ENCODE measurements at places on chromosomes 16 and 17.

- no peaks in the 10 kb centered on the region for H3K36me3 ChIP-seq
- no peak for DNase-seq
- no peaks in the 10 kb centered on the region for H3K4me1 ChIP-seq
- no peak overlapping the region for H3K4me3 ChIP-seq
- H3K27me3 ChIP-seq = no peaks in the 10 kb centered on the region
Observed at GRCh38 chr16:89581045-89581695, 5.6 kb downstream of the CPNE7 start.

GRCh38 chr17:70251706-70252105 lies 82.4 kb downstream of the KCNJ2 start:
- no peaks in the 10 kb centered on the region for H3K4me1 ChIP-seq
- H3K36me3 ChIP-seq = no peaks in the 10 kb centered on the region
- DNase-seq = no peak
- no peaks in the 10 kb centered on the region for H3K27me3 ChIP-seq
- H3K4me3 ChIP-seq = no peak overlapping the region

DNA sequence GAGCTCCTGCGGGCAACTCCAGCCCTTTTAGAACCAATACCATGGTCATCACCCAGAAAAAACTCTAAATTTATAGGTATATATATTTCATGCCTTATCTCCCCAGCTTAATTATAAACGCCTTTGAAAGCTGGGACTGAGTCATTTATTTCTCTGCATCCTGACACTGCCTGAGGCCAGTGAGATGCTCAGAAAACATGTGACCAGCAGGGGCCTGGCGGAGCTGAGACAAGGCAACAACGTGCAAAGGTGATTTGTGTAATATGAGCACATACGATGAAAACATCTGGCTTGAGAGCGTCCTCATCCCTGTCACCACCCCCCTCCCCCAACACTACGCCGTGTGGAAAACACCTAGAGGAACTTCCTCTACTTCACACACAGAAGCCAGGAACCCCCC lies 22.7 kb downstream of the NXN start:
- H3K27ac ChIP-seq = no peak overlapping the region
- H3K36me3 ChIP-seq = no peaks in the 10 kb centered on the region
- DNase-seq = no peak
- peaks cover 6% of the 10 kb centered on the region for H3K27me3 ChIP-seq
- H3K4me1 ChIP-seq = peaks cover 1% of the 10 kb centered on the region

- H3K36me3 ChIP-seq = peaks cover 6% of the 10 kb centered on the region
- H3K27ac ChIP-seq = peak overlapping the region; percentile 70
Observed at GRCh38 chr17:7478276-7479212, 887 bp downstream of the ZBTB4 start.

- peaks cover 64% of the 10 kb centered on the region for H3K36me3 ChIP-seq
- H3K27ac ChIP-seq = no peak overlapping the region
- no peak overlapping the region for H3K4me3 ChIP-seq
- no peaks in the 10 kb centered on the region for H3K27me3 ChIP-seq
- no peak for DNase-seq
- H3K4me1 ChIP-seq = no peaks in the 10 kb centered on the region
Observed at GRCh38 chr17:691423-691822, 23.2 kb downstream of the VPS53 start.

DNA sequence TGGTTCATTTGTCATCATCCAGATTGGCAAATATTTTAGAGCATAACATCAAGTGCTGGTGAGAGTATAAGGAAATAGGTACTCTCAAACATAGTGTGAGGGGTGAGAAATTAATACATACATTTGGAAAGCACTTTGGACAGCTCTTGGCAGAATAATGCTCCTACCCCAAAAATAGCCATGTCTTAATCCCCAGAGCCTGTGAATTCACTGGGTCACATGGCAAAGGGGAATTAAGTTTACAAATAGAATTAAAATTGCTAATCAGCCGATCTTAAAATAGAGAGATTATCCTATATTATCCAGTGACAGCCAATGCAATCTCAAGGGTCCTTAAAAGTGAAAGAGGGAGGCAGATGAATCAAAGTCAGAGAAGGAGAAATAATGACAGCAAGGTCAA lies 38.8 kb upstream of the ANKFN1 start:
- DNase-seq = no peak
- no peak overlapping the region for H3K4me3 ChIP-seq
- no peaks in the 10 kb centered on the region for H3K4me1 ChIP-seq

DNA sequence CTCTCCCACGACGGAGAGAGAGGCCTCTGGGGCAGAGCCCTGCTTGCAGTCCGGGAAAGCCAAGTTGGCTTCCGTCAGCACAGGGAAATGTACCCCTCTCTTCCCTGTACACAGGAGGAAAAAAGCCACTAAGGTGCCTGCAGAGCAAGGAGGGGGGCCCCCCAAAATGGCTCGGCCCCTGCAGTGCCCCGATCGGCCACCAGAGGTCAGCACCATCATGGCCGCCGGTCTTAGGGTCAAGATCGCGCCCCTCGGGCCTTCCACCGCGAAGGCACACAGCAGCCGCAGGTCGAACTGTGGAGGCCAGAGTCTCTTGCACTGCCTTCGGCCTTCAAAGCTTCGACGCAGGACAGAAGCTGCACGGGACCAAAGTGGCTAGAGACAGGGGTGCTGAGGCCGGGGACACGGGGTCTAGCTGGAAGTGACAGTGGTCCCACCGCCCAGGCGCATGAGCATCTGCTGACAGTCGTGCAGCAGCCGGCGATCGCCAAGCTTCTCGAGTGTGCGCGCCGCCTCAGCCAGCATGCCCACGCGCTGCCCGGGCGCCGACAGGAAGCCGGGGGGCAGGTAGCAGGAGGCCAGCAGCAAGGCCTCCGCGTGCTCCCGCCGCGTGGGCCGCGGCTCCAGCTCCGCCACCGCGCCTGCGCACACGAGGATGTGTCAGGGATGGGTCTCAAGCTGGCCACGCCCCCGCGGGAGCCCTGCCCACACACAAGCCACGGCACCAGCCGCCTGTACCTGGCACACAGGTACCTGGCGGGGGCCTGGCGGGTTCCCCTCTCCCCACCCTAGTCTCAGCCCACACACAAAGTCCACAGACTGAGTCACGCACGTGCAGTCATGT lies 24.4 kb downstream of the SREBF1 start:
- H3K36me3 ChIP-seq = peaks cover 47% of the 10 kb centered on the region
- H3K27me3 ChIP-seq = no peaks in the 10 kb centered on the region
- H3K4me1 ChIP-seq = peaks cover 9% of the 10 kb centered on the region
- no peak overlapping the region for H3K4me3 ChIP-seq
- DNase-seq = peak; percentile 66

- no peak overlapping the region for H3K27ac ChIP-seq
- H3K36me3 ChIP-seq = no peaks in the 10 kb centered on the region
- H3K4me3 ChIP-seq = no peak overlapping the region
- H3K4me1 ChIP-seq = peaks cover 10% of the 10 kb centered on the region
Observed at GRCh38 chr17:74591503-74591902, 580 bp downstream of the CD300LD start.

DNA sequence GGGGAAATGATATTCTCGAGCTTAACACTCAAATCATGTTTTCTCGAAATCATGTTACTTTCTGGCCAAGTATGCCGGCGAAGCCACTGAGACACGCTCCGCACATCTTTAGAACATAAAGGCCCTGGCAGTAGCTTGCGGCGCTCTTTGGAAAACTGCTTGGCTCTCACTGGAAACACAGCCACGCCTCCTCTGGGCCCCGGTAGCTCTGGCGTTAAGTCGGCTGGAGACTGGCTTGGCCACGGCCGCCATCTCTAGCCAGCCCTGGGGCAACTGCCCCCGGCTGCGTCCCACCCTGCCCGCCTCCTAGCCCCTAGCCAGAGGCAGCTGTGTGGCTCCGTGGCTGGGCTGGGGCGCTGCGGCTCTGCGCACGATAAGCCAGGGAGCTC lies 9.2 kb upstream of the BAIAP2 start:
- no peak overlapping the region for H3K27ac ChIP-seq
- DNase-seq = no peak
- H3K4me3 ChIP-seq = no peak overlapping the region
- no peaks in the 10 kb centered on the region for H3K36me3 ChIP-seq
- H3K27me3 ChIP-seq = peaks cover 9% of the 10 kb centered on the region

GRCh38 chr16:76309639-76310335 lies 32.6 kb downstream of the CNTNAP4 start:
- no peaks in the 10 kb centered on the region for H3K27me3 ChIP-seq
- no peak overlapping the region for H3K27ac ChIP-seq
- no peaks in the 10 kb centered on the region for H3K4me1 ChIP-seq
- no peak overlapping the region for H3K4me3 ChIP-seq
- H3K36me3 ChIP-seq = no peaks in the 10 kb centered on the region
- no peak for DNase-seq

DNA sequence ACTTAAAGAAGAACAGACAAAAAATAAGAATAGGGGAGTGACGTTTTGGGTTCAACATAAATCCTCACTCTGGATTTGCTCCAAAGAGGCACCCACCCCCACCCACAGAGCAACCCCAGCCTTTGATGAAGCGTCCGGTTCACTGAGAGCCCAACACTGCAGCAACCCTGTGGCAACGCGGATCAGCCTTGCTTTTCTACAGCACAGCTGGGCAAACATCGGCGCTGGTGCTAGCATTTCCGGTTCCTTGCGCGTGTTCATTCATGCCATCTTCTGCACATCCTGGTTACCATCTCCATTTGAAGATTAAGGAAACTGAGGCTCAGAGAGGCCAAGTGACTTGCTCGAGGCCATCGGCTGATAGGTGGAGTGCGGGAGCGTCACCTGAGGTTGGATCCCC lies 8.7 kb upstream of the GINS2 start:
- no peak for DNase-seq
- no peaks in the 10 kb centered on the region for H3K4me1 ChIP-seq
- peaks cover 17% of the 10 kb centered on the region for H3K27me3 ChIP-seq
- H3K4me3 ChIP-seq = no peak overlapping the region
- H3K36me3 ChIP-seq = no peaks in the 10 kb centered on the region
- H3K27ac ChIP-seq = no peak overlapping the region

DNA sequence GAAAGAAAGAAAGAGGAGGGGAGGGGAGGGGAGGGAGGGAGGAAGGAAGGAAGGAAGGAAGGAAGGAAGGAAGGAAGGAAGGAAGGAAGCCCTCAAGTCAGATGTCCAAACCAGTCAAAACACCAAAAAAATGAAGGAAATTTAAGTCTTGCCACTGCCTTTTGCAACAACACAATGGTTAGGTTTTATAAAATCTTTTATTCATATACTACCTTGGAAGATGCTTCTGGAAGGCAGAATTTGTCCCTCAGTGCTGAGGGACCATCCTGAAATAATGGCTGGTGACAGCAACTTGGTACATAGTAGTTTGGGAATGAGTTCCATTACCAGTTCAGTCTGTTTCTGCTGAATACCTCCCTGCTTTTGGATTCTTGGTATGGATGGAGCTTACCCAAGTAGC lies 7.9 kb downstream of the APOH start:
- no peaks in the 10 kb centered on the region for H3K4me1 ChIP-seq
- no peaks in the 10 kb centered on the region for H3K36me3 ChIP-seq
- DNase-seq = no peak
- H3K27ac ChIP-seq = no peak overlapping the region
- H3K27me3 ChIP-seq = no peaks in the 10 kb centered on the region

DNA sequence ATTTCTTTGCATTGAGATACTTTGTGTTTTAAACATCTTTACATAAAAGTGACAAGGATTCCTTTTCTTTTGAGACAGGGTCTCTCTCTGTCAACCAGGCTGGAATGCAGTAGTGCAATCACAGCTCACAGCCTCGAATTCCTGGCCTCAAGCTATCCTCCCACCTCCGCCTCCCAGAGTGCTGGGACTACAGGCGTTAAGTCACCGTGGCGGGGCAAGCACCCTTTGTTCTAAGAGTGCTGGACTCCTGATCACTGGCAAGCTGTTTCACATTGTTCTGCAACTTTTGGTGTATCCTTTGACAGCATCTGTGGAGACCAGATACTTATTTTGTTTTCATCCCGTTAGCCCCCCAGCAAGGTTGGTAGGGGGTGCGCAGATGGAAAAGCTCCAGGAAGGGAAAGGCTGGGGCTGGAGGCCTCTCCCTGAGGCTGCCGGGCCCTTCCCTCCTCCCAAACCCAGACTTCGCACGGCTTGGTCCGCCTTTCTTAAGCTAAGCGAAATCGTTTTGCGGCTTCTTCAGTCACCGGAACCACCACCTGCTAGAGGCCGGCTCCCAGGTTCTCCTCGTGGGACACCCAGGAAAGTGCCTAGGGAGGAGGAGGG lies 1.1 kb downstream of the ST6GALNAC2 start:
- DNase-seq = no peak
- peak overlapping the region; percentile 56 for H3K4me3 ChIP-seq
- peaks cover 31% of the 10 kb centered on the region for H3K27me3 ChIP-seq
- no peak overlapping the region for H3K27ac ChIP-seq
- no peaks in the 10 kb centered on the region for H3K36me3 ChIP-seq

DNA sequence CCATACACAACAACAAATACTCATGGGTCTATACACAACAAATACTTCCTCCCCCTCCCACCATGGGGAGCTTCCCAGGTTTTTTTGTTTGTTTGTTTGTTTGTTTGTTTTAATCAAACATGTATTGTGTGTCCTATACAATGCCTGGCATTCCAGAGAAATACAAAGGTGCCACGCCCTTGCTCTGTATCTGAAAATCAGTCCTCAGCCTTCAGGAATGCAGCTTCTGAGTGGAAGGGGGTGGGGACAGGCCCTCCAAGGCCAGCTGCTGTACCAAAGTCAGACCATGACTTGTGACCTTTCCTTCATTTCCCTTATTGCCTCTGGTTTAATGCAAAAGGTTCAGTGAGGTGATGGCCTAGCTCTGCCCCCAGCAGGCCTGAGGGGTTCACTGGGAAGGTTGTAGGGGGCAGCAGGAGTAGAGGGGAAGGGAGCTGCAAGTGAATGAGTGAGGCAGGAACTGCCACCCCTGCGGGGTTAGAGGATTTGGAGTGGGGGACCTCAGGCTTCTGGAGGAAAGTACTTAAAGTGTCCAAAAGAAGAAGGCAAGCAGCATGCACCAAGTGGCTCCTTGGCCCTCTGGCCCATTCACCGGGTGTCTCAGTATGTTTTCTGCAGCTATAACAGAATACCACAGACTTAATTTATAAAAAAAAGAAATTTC lies 105.2 kb downstream of the CLEC16A start:
- no peaks in the 10 kb centered on the region for H3K27me3 ChIP-seq
- H3K4me1 ChIP-seq = peaks cover 33% of the 10 kb centered on the region
- no peak overlapping the region for H3K4me3 ChIP-seq
- H3K27ac ChIP-seq = no peak overlapping the region
- peaks cover 36% of the 10 kb centered on the region for H3K36me3 ChIP-seq

DNA sequence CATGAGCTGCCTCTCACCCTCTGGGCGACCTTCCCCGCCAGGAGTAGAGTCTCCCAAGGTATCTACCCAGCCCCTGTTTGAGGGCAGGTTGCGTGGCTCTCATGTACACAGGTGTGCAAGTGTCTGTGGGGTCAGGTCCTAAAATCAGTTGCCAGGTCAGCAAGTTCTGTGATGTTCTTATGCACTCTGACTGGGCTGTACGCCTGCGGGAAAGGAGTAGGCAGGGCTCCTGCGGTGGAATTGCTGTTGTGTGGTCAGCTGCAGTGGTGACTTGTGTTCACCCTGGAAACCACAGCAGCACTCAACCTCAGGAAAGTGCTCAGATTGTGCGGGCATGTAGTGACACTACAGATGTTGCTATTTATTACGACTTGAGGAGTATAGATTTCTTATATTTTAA lies 19.4 kb downstream of the NARF start:
- H3K4me1 ChIP-seq = peaks cover 4% of the 10 kb centered on the region
- no peak overlapping the region for H3K4me3 ChIP-seq
- H3K27me3 ChIP-seq = no peaks in the 10 kb centered on the region
- H3K27ac ChIP-seq = no peak overlapping the region

Data from CD4-positive, alpha-beta T cell (primary cell).